ENCODE measurements at places on chromosomes 5 and 9.
A peak's percentile ranks its signal among the peaks of the same experiment; 100 is the strongest.

- DNase-seq: no peak
Measured at GRCh38 chr5:121737120-121737519, 114.6 kb upstream of the FTMT start.

DNA sequence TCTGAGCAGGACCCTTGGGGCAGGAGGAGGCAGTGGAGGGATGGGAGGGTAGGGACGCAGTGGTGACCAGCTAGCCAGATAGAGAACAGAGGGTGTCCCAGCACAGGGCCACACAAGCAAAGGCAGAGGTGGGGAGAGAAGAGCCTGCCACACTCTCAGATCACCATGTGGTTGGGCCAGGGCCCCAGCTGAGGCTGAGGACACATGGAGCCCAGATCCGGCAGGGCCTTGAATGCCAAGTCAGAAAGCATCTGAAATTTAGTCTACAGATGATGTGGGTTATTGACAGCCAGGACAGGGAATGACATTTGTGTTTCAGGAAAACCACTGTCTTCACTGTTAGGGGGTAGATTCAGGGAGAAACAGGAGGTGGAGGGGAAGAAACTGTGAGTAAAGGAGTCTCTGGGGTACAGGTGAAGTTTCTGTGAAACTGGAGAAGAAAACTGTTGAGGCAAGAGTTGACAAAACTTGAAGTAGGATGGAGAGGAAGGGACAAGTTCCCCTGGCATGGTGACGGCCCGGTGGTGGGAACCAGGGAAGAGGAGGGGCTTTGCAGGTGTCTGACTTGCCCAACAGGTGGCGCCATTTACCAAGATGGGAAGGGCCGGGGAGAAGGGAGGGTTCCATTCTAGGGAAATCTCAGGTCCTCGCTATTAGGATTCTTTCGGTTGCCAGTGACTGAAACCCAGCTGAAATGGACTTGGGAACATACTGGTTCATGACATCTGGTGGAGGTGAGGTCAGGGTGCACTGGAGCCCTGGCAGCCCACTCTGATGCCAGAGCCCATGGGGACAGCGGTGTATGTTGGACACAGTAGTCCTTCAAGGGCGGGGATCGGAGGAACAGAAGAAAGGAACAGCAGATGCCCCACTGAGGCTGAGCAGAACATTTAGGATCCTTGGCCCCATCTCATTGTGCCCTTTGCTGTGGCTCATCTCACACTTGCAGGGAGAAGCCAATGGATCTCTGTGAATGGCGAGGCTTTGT is 100.1 kb downstream of the KCNIP1 start:
- DNase-seq: peak; percentile 32

DNA sequence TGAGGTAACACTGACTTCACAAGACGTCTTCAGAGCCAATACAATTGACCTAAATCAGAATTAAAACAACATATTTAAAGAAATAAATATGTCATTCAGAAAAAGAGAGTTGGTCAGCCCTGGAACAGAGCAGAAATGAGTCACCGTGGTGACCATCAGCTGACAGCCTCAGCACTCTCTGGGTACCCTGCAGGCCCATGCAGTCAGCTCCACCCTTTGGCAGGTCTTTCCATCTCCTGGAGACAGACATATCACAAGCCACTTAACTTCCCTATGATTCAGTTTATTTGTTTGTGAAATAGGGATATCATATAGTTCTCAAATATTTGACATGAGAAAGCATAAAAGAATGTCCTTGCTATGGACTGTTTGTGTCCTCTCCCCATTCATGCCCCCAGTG is 151.6 kb upstream of the MEF2C start:
- DNase-seq: no peak

DNA sequence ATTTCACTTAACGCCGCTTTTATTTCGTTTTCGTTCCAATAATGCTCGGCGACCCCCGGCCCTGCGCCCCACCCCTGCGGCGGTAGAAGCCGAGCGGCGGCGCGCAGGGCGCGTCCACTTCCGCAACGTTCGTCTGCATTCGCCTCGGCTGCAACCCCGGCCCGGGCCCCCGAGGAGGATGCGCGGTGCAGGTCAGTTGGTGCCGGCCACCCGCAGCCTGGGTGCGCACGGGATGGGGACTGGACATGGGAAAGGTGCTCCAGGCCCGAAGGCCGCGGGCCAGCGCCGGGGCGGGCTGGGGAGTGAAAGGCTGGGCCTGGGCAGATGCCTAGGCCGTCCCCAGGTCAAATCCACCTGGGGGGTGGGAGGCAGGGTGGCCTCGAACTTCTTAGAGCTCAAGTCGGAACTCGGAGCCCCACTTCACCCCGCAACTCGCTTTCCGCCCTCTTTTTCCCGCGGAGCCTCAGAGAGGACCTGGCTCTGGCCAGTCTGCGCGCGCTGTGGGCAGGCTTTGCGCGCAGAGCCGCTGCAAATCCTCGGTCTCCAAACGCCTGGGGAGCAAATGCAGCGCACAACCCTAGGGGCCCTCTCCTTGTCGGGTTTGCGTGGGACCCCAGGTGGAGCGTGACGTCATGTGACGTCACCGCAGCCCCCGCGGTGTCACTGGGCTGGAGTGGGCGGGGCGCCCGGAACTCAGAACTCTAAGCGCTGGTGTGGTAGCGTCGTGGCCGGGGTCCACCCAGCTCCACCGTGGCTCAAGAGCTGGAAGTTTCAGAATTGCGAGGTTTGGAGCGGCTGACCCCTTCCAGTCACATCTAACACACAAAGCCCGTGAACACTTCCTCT is 3.3 kb downstream of the TLX3 start:
- no peak for DNase-seq

GRCh38 chr5:143126174-143127019 is 277.1 kb downstream of the NR3C1 start:
- no peak for DNase-seq

GRCh38 chr5:101811466-101811865 is 484.6 kb downstream of the SLCO4C1 start:
- DNase-seq: no peak

GRCh38 chr9:96551403-96551802 is 68.2 kb downstream of the CDC14B start:
- no peak for DNase-seq

DNA sequence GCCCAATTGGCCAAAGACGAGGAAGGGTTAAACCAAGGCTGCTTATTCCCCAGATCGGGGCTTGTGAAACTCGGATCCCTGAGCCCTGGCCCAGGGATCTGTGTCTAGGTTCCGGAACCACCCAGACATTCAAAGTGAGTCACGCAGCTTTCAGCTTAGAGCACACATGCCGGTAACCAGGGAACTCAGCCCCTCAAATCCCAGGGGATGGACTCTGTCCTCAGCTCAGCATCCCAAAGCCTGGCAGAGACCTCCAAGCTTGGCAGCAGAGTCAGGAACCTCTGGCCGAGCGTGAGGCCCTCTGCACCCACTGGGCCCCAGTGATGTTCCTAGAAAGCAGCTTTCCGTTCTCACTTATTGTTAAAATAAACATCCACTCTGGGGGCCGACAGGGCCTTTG is 5.1 kb downstream of the PNPLA7 start:
- no peak for DNase-seq

- DNase-seq: no peak
Measured at GRCh38 chr5:140319833-140320232, 16.9 kb upstream of the PFDN1 start.

- no peak for DNase-seq
Measured at GRCh38 chr5:176836811-176837706, 26.7 kb downstream of the UNC5A start.

- DNase-seq: no peak
Measured at GRCh38 chr5:82129723-82130285, 148.3 kb downstream of the RPS23 start.

- no peak for DNase-seq
Measured at GRCh38 chr5:65796269-65796668, 74.3 kb downstream of the NLN start.

DNA sequence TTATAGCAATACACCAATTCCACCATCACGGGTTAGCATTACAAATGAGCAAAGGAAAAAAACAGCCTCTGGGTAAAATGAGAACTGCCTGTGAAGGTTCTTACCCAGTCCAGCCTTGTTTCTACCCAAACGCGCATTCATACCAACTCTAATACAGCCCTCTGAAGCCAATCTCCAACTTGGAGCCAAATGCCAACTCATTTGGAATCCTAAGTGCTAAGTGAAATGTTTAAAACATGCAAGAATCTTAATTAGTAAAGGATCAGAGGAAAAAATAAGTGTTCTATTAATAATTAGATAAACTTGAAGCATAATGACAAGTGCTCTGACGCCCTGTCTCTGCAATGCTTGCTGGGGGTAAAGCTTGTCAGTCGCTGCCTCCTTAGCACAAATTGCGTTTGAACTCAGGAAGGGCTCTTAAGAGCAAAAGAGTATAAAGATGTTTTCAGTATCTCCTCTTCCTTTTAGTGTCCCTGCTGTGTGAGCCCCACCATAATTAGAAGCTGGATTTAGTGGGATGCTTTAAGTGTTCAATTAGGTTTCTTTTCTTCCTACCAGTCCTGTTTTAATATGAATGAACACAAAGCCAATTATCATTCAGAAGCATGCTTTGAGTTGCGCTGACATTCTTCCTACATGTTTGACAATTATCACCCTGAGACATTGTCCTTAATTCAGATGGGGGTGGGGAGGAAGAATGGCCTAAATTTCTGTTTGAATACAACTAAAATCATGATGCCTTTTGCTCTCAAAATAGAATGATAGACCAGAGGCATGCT is 537.6 kb downstream of the DTWD2 start:
- no peak for DNase-seq

DNA sequence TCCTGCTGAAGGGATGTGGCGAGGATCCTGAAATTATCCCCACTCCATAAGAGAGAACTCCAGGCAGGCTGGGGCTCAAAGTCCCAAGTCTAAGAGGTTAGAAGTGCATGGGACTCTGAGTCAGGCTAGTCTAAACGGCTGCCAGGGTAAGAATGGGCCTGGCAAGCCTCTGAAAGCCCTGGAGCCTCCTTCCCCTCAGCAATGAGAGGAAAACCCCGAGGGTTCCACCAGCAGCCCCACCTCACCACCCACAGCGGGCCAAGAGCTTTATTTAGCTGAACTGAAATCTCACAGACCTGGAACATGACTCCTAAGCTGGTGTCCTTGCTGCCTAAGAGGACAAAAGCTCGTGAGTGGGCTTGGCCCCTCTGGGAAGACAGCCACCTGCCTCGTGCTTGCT is 135.5 kb downstream of the SEC61B start:
- no peak for DNase-seq

GRCh38 chr5:136190091-136190720 is 2.8 kb downstream of the SMIM32 start:
- DNase-seq: no peak

GRCh38 chr9:133059623-133060022 is 2.2 kb upstream of the CEL start:
- no peak for DNase-seq

DNA sequence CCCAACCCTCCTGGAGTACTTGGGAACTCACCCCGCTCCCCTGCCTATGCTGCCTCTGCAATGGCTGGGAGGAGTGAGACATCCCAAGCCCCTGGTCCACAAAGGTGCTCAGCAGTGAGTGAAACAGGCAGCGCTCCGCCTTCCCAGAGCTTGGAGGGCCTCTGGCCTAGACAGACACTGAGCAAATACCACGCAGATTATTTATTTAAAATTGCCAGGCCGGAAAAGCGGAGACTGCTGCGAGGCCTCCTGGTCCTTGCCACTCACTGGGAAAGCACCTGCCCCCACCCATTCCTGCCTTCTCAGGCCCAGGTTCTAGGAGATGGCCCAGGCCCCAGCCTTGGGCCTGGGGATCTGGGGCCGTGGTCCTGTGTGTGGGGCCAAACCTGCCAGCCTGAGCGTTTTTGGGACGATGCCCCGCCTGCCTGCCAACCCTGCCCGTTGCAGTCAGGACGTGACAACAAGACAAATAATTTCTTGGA is 17.4 kb downstream of the FGF18 start:
- no peak for DNase-seq

DNA sequence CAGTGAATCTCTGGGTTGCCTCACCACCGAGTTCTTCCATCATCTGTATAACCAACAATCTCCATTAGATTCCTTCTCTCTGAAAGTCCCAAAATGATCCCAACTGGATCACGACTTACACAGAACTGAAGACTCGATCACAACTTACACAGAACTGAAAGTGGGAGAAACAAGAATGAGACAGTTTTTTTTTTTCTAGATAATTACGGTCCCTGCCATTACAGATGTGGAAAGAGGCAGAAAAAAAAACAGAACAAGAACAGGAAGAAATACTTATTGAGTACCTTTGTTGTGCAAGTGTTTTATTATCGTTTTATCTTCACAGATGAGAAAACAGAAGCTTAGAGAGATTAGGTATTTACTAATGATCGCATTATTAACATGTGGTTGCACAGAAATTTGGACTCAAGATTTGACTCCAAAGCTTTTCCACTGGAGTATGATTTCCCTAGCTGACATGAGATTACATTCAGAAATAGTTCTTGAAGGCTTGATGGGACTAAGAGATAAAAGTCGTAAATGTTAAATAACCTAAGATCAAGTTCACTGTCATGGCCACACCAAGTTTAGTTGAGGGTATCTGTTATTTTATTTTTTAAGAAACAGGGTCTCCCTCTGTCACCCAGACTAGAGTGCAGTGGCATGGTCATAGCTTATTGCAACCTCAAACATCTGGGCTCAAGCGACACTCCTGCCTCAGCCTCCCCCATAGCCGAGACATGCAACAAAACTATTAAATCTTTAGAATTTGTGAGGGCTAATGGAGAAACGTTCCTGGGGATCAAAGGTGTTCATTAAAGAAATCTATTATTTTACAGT is 8.9 kb downstream of the PLK2 start:
- no peak for DNase-seq

- DNase-seq: no peak
Measured at GRCh38 chr5:37029436-37029835, 152.9 kb downstream of the NIPBL start.

DNA sequence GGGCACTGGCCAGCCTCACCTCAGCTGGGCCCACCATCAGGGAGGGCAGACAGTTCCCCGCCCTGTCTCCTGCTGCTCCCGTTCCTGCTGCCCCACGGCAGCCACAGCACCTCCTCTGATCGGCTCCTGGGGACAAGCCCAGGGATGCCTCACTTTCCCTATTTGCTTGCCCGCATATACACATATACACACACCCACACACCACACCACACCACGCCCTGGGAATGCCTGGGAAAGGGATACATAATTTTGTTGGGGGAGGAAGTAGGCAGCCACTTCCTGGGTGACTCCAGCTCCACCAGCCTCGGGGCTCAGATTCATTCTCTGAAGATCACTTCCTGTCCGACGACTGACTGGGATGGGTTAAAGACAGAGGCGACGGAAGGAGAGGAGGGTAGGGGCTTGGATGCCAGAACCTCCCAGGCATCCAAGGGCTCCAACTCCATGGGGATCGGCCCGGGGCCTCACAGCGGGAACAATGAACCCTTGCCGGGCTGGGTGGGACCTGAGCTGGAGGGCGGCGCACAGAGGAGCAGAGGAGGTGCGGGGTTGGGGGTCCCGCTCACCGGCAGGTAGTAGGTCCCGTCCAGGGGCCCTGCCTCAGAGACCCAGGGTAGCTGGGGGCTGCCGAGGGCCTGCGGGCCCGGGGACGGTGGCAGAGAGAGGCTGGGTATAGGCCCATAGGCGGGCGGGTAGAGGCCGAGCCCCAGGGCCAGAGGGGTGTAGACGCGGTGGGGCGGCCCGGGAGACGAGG is 2.0 kb upstream of the MZB1 start:
- DNase-seq: no peak

DNA sequence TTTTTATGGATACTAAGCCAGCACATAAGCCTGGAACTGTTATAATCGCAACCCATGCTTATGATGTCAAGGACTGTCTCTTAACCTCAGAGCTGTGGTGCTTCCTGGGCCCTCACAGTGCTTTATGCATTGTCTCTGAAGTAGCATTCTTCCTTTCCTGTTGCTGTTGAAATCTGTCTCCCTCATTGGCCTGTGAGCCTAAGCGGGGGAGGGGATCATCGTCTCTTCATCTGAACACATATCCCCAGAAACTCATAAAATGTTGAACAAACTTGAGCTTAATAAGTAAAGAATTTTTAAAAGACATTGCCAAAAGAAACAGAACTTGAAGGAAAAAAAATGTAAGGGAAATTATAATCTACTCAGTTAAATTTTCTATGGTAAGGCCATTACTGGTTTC is 80.3 kb downstream of the SGCD start:
- no peak for DNase-seq

All from NCI-H1105 (cell line).